Mesothelial cell of epicardium (in vitro differentiated cells): ENCODE measurements at places on chromosomes 5 and 9.

DNA sequence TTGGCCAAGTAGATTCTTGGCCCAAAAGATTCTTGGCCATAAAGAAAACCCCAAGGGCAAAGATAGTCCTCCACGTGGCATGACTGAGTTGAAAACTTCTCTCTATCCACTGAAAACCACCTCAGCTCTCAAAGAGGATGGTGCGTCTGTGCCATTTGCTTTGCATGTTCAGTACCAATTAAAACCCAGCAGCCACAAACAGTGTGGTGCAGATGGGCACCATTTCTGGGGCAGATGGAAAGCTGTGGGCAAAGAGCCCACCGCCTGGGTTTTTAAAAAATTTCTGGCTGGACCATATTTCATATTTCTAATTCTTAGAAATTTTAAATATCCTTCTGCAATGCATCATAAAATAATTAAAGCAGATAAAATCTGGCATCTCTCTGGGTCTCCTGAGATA is 84.5 kb upstream of the PUM3 start:
- DNase-seq: no peak

DNA sequence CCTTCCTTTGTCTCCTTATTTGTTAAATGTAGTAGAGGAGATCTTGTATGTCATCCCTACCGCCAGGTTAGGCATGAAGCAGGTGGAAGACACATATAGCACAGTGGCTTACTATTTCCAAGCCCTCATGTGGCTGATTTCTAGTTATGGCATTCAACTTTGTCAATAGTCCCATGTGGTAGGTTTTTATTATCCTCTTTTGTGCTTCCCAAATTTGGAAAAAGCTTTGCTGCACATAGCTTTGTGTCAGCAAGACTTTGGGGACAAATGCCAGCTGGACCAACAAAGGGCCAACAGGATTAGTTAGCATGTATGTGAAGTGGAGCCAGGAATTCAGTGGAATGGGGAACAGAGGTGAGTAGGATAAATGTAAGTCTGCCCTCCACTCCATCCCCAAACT is 276.3 kb downstream of the PSAT1 start:
- no peak for DNase-seq

- DNase-seq: no peak
Measured at GRCh38 chr9:5848372-5848882, 15.5 kb upstream of the ERMP1 start.

DNA sequence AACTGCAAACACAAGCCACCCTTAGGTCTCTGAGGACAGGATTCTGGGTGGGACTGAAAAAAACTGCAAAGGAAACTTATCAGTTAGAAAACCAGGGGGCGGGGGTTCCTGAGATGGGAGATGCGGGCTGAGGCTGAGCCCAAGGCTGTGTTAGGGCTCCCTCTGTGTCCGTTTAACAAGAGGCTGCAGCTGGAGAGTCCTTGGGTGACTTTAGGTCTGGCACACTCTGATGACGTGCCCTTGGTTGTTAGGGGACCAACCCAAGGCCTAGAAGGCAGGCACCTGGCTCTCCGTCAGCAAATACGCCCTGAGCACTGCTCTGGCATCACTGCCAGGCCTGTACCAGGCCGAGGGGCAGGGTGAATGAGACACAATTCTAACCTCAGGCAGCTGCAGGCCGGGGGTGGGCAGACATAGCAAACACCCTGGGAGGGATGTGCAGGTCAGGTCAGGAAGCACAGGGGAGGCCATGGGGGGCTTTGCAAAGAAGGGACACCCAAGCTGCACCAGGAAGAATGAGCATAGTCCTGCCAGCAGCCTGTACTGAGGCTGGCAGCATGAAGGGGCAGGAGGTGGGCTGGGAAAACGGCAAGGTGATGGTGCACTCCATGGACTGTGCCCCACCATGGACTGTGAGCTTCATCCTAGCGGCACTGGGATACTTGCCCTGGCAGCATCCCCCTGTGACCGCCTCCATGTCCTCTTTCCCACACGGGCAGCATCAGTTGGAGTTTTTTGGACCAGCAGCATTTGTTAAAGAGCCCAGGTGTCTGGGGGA is 137.9 kb downstream of the GABBR2 start:
- no peak for DNase-seq

- DNase-seq: no peak
Measured at GRCh38 chr5:146667633-146668272, 151.8 kb upstream of the GPR151 start.
